ENCODE measurements at places on chromosomes 6 and 20.
A peak's percentile ranks its signal among the peaks of the same experiment; 100 is the strongest.

GRCh38 chr20:43571310-43571709, 12.5 kb downstream of the SGK2 start:
- no peak for DNase-seq
- no peak overlapping the region for H3K27ac ChIP-seq

DNA sequence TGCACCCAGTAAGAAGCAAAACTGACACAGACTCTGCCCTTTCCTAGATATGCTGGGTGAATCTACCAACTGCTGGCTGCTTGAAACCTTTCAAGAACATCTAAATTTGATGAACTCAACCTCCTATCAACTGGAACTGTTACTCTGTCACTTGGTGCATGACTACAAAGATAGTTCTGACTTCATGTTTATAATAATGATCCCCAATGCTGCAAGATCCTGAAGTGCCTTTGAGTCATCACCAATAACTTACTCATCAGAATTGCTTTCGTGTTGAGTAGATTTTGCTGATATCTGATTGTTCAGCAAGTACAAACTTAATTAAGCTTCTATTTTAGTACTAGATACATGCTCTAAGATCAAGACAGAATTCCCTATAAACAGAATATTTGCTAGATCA, 100.2 kb upstream of the ARMC2 start:
- no peak overlapping the region for H3K27ac ChIP-seq
- H3K4me1 ChIP-seq = peaks cover 11% of the 10 kb centered on the region
- no peak for DNase-seq
- H3K36me3 ChIP-seq = no peaks in the 10 kb centered on the region
- H3K4me3 ChIP-seq = no peak overlapping the region
- H3K27me3 ChIP-seq = no peaks in the 10 kb centered on the region

GRCh38 chr6:149563928-149564325, 2.2 kb upstream of the GINM1 start:
- peak overlapping the region; percentile 46 for H3K4me3 ChIP-seq
- peaks cover 11% of the 10 kb centered on the region for H3K27me3 ChIP-seq
- H3K4me1 ChIP-seq = peaks cover 7% of the 10 kb centered on the region
- no peak overlapping the region for H3K27ac ChIP-seq
- no peak for DNase-seq

DNA sequence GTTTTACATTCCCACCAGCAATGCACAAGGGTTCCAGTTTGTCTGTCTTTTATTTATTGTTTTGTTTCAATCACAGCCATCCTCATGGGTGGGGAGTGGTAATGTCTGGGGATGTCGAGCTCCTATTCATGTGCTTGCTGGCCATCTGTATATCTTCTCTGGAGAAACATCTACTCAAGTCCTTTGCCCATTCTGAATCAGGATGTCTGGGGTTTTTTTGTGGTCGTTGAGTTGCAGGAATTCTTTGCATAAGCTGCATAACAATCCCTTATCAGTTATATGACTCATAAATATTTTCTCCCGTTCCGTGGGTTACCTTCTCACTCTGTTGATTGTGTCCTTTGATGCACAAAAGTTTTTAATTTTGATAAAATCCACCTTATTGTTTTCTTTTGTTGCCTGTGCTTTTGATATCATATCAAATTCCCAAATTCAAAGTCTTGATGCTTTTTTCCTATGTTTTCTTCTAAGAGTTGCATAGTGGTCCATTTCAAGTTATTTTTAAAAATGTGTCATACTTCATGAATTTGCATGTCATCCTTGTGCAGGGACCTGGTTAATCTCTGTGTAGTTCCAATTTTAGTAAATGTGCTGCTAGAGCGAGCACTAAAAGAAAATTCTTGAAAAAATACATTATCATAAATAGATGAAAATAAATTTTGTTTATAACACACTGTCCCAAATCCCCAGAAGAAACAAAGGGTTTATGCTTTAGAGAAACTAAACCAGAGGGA, 54.9 kb upstream of the PDE10A start:
- no peak overlapping the region for H3K4me3 ChIP-seq
- peaks cover 5% of the 10 kb centered on the region for H3K4me1 ChIP-seq
- H3K27me3 ChIP-seq = peaks cover 25% of the 10 kb centered on the region
- H3K36me3 ChIP-seq = no peaks in the 10 kb centered on the region

GRCh38 chr6:126720304-126720703, 380.4 kb downstream of the CENPW start:
- no peak for DNase-seq
- H3K27ac ChIP-seq = no peak overlapping the region
- H3K4me1 ChIP-seq = peaks cover 16% of the 10 kb centered on the region
- H3K36me3 ChIP-seq = no peaks in the 10 kb centered on the region

- DNase-seq = no peak
- H3K4me3 ChIP-seq = no peak overlapping the region
- H3K4me1 ChIP-seq = peaks cover 15% of the 10 kb centered on the region
- peaks cover 30% of the 10 kb centered on the region for H3K36me3 ChIP-seq
- H3K27me3 ChIP-seq = no peaks in the 10 kb centered on the region
Observed at GRCh38 chr20:62935968-62936585, 1.9 kb upstream of the GID8 start.

DNA sequence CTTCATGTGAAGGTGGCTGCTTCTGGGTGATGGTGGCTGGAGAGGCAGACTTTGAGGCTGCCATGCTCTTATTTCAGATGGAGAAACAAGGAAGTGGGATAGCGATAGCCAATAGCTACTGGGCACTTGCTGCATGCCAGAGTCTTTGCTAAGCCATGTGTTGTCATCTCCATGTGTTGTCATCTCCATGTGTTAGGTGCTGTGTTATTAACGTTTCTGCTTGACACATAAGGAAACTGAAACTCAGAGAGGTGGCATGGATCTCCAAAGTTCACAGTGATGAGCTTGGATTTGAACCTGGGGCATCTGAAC, 16.9 kb downstream of the KIAA1755 start:
- no peak overlapping the region for H3K4me3 ChIP-seq
- H3K27me3 ChIP-seq = no peaks in the 10 kb centered on the region
- no peaks in the 10 kb centered on the region for H3K4me1 ChIP-seq
- H3K36me3 ChIP-seq = peaks cover 7% of the 10 kb centered on the region

- no peak overlapping the region for H3K4me3 ChIP-seq
- peak; percentile 67 for DNase-seq
- no peaks in the 10 kb centered on the region for H3K27me3 ChIP-seq
- H3K36me3 ChIP-seq = peaks cover 46% of the 10 kb centered on the region
- H3K4me1 ChIP-seq = peaks cover 9% of the 10 kb centered on the region
Observed at GRCh38 chr20:2986466-2986865, 57.0 kb upstream of the GNRH2 start.
